ENCODE measurements at places on chromosomes 16 and 17. TPM values are rescaled to one million over a fixed set of nuclear protein-coding genes. Genes with fewer than 3 reads are reported as not detected.
A peak's percentile ranks its signal among the peaks of the same experiment; 100 is the strongest.

- H3K27me3 ChIP-seq = peaks cover 8% of the 10 kb centered on the region
- DNase-seq = no peak
- no peaks in the 10 kb centered on the region for H3K4me1 ChIP-seq
- no peaks in the 10 kb centered on the region for H3K36me3 ChIP-seq
- H3K4me3 ChIP-seq = no peak overlapping the region
These were observed 310.1 kb downstream of the C16orf95 start for GRCh38 chr16:87006789-87007745.

- H3K4me1 ChIP-seq = no peaks in the 10 kb centered on the region
- no peaks in the 10 kb centered on the region for H3K27me3 ChIP-seq
- H3K4me3 ChIP-seq = no peak overlapping the region
- no peak overlapping the region for H3K27ac ChIP-seq
- DNase-seq = no peak
- no peaks in the 10 kb centered on the region for H3K36me3 ChIP-seq
These were observed 252.4 kb downstream of the GRIN2A start for GRCh38 chr16:9929836-9930235.

DNA sequence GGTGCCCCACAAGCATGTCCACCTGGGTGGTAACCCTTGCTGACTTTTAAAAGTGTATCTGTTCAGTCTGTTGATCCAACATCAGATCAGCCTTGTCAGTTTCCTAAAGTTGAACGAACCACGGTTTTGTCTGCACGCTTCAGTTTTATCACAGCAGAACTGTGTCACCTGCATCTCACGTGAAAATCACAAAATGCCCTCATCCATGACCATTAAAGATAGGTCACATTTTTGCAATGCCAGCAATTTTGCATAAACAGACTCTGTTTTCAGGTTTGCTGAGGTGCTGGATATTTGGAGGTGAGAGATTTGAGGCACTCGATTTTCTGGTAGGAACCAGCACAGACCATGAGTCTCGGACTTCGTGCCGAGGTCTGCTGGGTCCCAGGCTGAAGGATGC lies 3.0 kb downstream of the METRNL start:
- H3K27me3 ChIP-seq = no peaks in the 10 kb centered on the region
- H3K4me3 ChIP-seq = peak overlapping the region; percentile 67
- peaks cover 56% of the 10 kb centered on the region for H3K4me1 ChIP-seq
- DNase-seq = no peak
- H3K36me3 ChIP-seq = peaks cover 15% of the 10 kb centered on the region

DNA sequence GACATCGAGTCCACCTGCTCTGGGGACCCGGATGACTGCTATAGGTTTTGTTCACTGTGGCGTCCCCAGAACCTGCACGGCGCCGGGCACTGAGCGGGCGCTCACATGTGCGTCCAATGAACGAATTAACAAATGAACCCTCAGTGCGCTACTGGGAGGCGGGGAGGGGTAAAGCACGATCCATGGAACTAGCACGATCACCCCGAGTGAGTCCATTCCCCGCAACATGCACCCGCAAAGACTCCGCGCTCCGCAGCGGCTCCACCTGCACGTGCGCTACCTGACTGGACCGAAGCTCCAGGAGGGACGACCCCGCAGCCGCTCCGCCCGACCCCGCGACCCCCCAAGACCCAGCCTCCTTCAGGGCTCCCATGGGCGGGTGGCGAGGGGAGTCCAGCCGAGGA lies 491 bp downstream of the TRAP1 start:
- H3K4me1 ChIP-seq = no peaks in the 10 kb centered on the region
- H3K27me3 ChIP-seq = no peaks in the 10 kb centered on the region
- H3K27ac ChIP-seq = peak overlapping the region; percentile 90
- peaks cover 5% of the 10 kb centered on the region for H3K36me3 ChIP-seq

The CCL1 gene
- not detected for total RNA-seq

The HNF1B gene
- total RNA-seq = 19.8 TPM
